GM04504 (cell line): ENCODE measurements at places on chromosomes 6 and 20.

GRCh38 chr20:60101201-60101890 is 143.1 kb downstream of the CDH26 start:
- DNase-seq = no peak

DNA sequence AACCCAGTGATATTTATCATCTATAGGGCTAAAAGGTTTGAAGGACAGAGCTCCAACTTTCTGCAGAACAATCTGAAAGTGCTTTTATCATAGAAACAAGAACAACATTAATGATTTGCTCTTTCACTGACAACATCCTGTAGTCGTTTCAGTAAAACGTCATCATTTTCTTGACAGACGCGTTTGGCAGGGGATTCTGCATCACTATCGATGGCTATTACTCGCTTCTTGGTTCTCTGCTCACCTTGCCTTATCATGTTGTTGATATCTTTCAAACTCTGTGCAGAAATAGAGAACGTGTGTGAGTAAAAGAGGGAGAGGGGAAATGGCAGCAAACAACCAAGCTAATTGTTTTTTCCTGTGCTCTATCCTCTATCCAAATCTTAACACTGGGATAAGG is 47.1 kb upstream of the SAMHD1 start:
- no peak for DNase-seq

DNA sequence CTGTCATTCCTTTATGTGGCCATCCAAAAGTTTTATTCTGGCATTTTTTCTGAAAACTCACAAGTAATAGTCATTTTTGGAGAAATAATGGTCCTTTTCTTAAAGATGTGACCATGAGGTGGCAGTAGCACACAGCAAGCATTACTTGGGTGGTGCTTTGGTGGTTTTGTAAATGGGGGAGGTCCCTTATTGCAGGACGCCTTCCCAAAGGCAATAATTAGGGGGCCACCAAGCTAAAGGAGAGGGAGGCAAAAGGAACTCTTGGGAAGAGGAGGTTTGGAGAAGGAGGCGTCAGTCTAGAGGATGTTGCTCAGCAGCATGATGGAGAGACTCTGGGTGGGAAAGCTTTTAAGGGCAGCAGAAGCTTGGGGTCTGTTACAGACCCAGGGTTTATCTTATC is 422.6 kb upstream of the MMS22L start:
- no peak for DNase-seq

GRCh38 chr20:18496042-18496441 is 983 bp downstream of the RBBP9 start:
- no peak for DNase-seq

GRCh38 chr20:57261457-57262251 is 4.8 kb downstream of the BMP7 start:
- DNase-seq = no peak

DNA sequence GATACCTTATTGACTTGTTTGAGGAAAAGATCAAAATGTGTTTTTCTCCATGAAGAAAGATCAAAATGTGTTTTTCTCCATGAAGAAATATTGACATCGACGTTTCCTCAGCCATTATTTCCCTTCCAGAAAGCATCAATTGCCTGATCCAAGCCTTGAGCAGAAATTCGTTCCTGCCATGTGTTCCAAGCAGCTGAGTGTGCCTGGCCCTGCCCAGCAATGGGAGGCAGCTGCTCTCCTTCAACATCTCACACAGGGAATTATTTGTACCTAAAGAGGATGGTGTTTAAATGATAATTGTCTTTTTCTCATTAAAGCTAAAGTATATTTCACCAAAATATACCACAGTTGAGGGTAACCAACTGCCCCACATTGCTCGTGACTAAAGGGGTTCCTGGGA is 7.8 kb upstream of the DUSP22 start:
- no peak for DNase-seq

DNA sequence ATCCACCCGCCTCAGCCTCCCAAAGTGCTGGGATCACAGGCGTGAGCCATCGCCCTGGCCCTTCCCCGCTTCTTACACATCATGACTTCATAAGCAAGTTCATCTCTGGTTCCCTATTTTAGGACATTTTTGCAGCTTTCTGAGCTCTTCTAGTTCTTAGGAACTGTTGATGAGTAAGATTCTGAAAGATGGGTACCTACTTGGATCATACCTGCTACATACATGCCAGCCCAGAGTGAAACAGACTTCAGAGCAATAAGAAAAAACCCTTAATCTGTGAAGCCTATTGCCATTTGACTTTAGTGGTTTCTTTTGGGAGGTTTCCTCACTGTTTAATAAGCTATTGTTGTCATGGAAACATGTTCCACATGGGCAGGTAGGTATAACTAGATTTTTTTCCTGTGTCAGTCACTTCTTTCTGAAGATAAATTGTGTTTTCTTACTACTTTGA is 27.9 kb upstream of the TMEM217 start:
- DNase-seq = no peak

DNA sequence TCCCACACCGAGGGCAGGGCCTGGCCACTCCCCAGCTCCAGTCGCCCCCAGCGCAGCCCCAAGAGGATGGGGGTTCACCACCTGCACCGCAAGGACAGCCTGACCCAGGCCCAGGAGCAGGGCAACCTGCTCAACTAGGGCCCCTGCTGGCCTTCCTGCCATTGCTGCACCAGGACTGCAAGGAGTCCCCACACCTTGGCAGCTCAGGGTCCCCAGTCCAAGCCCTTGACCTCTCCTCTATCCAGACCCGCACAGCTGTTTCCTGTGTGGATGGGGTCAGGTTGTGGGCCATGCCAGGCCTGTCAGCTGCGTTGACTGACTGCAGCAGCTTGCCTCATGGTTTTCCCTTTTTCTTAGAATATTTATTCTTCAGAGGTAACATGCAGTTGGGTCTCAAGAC is 4.4 kb downstream of the LRRC73 start:
- DNase-seq = no peak

- DNase-seq = no peak
Observed at GRCh38 chr20:24395151-24395550, 74.3 kb upstream of the SYNDIG1 start.

DNA sequence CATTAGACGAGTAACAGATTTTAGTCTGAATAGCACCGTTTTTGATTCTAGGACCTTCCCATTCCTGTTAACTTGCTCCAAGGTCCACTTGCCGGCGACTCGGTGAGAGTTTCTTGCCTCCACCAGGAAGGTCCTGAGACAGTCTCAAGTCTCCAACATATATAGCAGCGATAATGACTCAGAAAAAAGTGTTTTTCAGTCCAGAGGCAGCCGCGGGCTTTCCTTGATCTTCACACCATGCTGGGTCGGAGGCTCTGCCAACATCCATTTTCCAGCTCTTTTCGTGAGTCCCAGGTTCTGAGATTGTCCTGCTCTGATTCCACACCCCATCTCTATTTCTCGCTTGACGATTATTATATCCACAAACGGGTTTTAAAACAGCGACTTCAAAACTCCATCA is 170.5 kb downstream of the GPX5 start:
- no peak for DNase-seq

DNA sequence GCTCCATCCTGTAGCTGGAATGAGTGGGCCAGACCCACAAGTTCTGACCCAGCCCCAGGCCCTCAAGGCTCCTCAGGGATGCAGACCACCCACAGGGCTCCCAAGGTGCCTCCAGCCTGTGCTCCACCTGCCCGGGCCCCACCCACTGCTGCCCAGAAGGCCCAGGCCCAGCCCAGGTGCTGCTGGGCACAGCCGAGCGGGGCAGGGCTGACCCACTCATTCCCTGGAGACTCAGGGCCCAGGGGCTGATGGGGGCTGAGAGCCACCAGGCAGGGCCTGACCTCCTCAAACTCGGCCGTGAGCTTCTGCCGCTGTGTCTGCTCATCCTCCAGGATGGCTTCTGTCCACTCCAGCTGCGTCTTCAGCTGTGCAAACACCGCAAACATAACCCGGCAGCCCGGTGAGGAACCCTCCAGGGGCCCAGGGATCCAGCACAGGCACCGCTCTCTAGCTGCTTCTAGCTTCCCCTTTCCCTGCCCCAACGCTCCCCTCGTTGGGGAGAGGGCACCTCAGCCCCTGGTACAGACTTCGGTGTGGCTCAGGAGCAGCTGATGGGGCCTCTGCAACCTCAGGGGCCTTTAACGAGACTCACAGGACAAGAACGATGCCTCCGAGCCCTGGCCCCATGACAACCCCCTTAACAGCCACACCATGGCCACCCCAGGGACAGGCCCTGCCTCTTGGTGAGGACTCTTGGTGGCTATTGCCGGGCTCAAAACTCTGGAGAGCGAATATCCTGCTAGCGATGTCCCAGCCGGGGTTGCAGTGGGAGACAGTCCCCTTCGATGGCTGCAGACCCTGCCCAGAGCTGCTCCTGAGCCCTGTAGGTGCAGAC is 46.0 kb downstream of the DSTN start:
- no peak for DNase-seq

DNA sequence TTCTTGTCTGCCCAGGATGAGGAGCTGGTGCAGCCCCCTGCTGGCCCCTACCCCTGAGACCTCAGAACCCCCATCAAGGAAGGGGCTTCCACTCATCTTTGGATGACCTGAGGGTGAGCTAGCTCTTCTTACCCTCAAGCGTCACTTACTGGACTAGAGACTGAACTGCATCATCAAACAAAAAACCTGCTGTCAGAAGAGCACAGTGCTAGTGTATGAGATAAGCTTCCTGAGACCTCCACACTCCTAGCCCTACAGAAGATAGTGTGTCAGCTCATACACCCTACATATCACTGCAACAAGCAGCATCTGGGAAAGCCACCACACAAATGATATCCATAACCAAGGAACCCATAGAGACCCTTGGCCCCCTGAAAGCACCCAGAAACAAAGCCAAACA is 15.0 kb downstream of the SLC22A16 start:
- DNase-seq = no peak

DNA sequence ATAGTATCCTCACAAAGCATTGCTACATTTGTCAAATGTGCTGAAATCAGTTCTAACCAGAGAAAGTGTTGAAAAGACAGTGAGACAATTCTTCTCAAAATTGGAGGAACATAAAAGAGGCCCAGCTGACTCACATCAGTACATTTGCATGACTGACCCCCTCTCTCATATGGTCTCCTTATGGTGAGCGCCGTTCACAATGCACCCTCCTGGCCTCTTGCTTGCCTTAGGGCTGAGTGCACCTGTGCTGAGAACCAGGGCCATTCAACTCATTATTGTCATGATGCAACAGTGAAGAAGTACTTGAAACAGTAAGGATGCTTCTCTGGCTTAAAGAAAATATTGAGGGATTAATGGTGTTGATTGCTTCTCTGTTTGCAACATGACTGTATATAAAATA is 375.2 kb upstream of the AGPAT4 start:
- DNase-seq = no peak
